ENCODE measurements at places on chromosomes 5 and 9.

GRCh38 chr5:167797933-167798332 is 493.5 kb upstream of the WWC1 start:
- no peak for DNase-seq

DNA sequence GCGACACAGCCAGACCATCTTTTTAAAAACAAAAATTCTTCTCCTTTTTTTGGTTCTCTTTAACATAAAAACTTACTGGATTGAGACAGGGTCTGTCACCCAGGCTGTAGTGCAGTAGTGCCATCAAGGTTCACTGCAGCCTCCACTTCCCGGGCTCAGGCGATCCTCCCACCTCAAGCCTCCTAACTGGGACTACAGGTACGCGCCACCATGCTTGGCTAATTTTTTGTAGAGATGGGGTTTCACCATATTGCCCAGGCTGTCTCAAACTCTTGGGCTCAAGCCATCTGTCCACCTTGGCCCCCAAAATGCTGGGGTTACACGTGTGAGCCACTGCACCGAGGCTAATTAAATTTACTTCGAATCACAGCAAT is 13.8 kb downstream of the HNRNPK start:
- no peak for DNase-seq

DNA sequence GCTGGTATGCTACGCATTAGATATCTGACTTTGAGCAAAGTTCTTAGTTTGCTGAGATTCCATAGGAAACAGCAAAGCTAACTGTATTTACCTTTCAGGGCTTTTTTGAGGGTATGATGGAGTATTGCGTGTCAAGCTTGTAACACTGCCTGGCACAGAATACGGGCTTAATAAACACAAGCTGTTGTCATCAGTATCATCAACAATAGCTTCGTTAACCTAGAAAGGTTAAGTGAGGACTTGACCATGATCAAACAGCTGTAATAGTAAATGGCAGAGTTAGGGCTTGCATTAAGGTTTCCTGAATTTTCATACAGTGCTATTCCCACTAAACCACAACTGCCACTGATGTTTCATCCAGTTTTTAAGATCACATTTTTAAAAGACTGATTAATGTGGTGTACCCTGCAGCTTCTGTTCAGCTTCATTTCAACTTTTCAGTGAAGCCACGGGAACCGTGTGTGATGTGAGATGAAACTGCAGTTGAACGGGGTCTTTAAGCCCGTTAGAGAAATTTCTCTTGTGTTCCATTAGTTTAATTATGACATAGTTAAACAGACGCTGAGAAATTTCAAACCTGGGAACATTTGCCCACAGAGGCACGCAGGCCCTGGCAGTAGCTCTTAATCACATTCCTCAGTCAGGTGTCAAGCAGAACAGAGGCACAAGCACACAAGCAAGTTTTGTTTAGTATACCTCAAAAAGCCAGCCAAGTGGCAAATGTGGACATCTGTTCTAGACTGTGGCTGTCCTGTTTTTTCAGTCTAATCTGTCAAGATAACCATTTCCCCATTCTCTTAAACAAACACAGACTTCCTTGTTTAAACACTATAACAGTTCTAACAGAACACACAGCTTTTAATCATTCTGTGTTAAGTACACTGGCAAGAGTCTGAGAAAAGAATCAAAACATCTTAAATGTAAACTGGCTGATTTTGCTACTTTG is 147.1 kb downstream of the ZNF608 start:
- no peak for DNase-seq

- no peak for DNase-seq
Observed at GRCh38 chr9:12817702-12818101, 42.9 kb downstream of the LURAP1L start.

- DNase-seq: no peak
Observed at GRCh38 chr5:35830587-35830986, 26.1 kb upstream of the IL7R start.

- DNase-seq: no peak
Observed at GRCh38 chr5:110053205-110053604, 363.5 kb downstream of the MAN2A1 start.

DNA sequence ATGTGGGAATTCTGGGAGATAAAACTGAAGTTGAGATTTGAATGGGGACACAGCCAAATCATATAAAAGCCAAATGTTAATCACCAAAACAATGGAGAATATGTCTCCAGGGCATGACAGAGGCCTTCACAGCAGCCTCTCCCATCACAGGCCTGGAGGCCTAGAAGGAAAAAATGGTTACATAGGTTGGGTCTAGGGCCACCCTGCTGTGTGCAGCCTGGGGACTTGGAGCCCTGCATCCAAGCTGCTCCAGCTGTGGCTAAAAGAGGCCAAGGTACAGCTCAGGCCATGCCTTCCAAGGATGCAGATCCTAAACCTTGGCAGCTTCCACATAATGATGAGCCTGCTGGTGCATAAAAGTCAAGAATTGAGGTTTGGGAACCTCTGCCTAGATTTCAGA is 85.1 kb downstream of the JAKMIP2 start:
- DNase-seq: no peak

DNA sequence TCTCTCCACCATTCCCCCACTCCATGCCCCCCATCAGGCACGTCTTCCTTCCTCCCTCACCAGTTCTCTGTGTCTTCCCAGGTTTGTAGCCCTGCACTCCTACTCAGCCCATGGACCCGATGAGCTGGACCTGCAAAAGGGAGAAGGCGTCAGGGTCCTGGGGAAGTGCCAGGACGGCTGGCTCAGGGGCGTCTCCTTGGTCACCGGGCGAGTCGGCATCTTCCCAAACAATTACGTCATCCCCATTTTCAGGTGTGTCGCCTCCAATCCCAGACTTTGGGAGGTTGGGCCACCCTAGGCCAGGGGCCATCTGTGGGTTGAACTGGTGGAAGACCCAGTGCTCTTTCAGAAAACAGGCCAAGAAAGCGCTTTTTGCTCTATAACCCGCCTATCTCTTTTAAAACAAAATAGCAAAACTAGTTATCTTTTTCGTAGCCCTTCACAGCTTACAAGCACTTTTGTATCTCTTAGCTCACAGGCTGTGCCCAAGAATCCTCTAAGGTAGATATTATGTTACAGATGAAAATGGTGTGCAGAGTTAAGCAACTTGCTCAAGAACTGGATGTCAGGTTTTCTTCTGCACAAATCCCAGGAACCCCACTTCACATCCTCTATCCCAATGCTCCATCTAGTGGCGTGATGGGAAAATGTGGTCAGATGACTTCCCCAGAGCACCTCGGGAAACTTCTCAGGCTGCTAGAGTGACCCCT is 56.2 kb downstream of the PLAC8L1 start:
- peak; percentile 3 for DNase-seq

GRCh38 chr9:21686738-21687137 is 115.7 kb upstream of the MTAP start:
- DNase-seq: no peak

DNA sequence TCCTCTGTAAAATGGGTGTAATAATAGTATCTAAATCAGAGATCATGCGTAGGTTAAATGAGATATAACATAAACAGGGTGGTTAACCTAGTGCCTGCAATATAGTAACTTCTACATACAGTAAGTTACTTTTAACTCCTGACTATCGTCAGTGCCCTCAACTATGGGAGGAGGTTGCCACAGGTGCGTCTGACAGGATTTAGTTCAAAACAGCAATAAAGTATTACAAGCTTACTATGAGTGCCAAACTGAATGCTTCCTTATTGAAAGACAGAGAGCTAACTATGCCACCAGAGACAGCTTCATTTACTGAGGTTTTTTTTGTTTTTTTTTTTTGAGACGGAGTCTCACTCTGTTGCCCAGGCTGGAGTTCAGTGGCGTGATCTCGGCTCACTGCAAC is 209.0 kb downstream of the ADAMTSL1 start:
- DNase-seq: no peak

DNA sequence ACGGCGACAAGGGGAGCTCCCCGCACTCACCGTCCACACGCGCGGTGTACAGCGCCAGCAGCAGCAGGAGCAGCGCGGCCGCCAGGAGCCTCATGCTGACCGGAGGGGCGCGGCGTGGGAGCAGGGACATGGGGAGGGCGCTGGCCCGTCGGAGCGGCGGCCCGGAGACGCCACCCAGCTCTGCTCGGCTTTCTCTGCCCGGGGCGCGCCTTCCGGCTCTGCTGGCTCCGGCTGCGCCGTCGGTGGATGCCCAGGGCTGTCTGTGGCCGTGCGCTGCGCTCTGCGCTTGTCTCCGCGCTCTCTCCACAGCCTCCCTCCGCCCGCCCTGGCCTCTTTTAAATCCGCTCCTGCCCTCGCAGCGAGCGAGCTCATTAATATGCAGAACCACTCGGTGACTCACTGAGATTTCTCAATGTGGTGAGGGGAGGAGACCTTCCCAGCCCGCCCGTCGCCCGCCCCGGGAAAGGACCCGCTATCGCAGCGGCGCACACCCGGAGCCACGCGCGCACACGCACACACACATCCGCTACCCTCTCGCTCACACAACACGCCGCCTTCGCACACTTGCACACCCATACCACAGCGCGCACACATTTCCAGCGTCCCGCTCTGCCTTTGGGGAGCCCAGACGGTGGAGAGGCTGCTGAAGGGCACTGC is at the start of gene CXCL14:
Gene CXCL14, minus strand, starts transcription at position 307 of the 657 bp plus-strand sequence. Its CDS starts 213 bp downstream, at position 94.
- DNase-seq: peak; percentile 10

DNA sequence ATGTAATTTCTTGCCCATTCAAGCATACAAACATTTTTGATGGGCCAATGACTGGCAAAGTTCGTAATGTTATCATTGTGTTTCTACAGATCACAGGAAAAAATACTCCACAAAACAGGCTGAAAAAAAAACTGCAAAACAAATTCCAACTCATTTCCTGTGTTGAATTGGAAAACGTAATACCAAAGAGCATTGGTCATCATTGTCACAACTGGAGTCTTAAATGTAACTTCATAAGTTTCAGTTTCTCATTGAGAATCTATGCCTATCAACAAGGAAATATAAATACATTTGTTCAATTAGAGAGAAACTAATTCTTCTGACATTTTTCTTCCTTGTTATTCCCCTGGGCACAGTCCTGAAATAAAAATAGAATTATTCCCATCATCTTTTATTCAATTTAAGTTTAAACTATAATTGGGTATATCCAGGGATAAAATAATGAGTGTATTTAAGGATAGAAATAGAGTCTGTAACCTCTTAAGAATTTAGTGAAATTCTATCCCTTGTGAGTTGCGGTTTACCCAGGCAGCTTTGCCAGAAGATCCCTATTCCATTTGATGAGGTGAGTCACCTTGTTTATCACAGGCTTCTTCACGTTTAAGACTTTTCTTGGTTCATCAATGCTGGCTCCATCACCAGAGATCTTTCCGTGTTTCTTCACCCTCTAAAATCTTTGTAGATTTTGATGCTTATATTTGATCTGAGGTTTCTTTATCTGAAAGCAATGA is 112.7 kb upstream of the ITGA1 start:
- no peak for DNase-seq

- DNase-seq: no peak
Observed at GRCh38 chr5:126124706-126125345, 298.4 kb upstream of the GRAMD2B start.

- DNase-seq: no peak
Observed at GRCh38 chr5:33091571-33092363, 349.0 kb upstream of the TARS1 start.

- DNase-seq: no peak
Observed at GRCh38 chr9:127505396-127506116, 54.2 kb downstream of the LRSAM1 start.

DNA sequence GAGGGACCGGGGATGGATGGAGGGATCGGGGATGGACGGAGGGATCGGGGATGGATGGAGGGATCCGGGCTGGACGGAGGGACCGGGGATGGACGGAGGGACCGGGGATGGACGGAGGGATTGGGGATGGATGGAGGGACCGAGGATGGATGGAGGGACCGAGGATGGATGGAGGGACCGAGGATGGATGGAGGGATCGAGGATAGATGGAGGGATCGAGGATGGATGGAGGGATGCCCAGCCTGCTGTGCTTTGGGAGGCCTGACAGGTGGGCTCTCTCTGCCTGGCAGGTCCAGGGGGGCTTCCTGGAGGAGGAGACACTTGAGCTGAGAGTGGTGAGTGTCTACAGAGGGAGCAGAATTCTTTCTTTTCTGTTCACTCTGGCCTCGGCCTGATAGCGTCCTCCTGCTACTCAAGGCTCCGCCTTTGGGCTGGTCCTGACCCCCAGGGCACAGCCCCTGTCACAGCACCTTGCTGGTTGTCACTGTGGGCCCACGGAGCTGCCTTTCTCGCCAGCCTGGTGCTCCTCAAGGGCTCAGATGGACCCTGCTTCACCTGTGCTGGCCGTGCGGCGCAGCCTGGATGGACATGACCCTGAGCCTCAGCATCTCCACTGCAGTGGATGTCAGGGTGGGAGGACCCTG is 42.2 kb upstream of the RNF130 start:
- no peak for DNase-seq

GRCh38 chr5:62315376-62316175 is 9.6 kb downstream of the KIF2A start:
- DNase-seq: no peak
